ENCODE measurements at places on chromosomes 2 and 18.

GRCh38 chr18:8051453-8051852, 484.3 kb downstream of the PTPRM start:
- no peak for DNase-seq

- peak; percentile 84 for DNase-seq
Measured at GRCh38 chr2:136327162-136327852, 209.4 kb upstream of the CXCR4 start.

GRCh38 chr2:220572385-220572784, 945.0 kb downstream of the SLC4A3 start:
- no peak for DNase-seq

- DNase-seq = no peak
Measured at GRCh38 chr2:70918016-70918415, 17.7 kb upstream of the ATP6V1B1 start.

- no peak for DNase-seq
Measured at GRCh38 chr2:150689590-150689989, 202.1 kb upstream of the RND3 start.

GRCh38 chr2:181742922-181743722, 62.8 kb upstream of the NEUROD1 start:
- peak; percentile 44 for DNase-seq

DNA sequence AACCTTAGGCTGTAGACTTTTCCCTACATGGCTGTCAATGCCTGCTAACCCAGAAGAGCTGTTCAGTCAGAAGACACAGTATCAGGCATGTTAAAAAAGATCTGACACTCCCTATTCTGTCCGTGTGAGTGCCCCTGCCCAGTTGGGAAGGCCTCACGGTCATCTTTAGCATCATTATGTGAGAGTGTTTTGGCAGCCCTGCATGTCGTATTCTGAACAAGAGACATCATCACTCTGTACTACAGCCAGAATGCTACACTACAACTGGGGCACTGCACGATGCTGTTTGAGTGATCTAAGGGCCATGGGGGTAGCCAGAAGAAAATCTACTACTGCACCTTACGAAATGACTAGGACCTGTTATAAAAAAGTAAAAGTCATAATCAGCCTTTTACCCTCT, 67.2 kb downstream of the GREB1L start:
- DNase-seq = no peak

DNA sequence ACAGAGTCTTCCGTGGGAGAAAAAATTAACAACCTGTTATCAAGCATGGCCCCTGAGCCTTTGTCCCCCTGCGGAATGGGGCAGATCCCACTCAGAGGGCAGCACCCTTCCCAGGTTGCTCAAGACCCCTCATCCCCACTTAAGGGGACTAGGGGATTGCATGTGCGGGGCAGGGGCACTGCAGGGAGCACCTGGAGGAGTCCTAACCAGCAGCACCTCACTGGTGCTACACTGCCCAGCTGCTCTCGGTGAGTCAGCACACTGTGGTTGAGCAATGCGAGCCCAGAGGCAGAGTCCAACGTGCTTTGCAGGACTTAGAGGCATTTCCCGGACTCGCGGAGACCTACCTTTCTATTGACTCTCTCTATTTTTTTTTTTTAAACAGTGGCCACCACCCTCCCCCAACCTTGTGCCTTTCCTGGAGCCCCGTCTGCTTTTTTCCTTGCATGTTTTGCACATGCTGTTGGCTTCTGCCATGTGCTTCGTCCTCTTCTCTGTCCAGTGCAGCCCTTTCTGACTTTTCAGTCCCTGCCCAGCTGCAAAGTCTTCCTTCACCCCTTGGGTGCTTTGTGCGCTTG, 74.0 kb downstream of the IL1R2 start:
- peak; percentile 20 for DNase-seq

- DNase-seq = no peak
Measured at GRCh38 chr2:231038483-231039293, 1.4 kb downstream of the C2orf72 start.

- no peak for DNase-seq
Measured at GRCh38 chr2:27952070-27952469, 61.5 kb downstream of the BABAM2 start.

DNA sequence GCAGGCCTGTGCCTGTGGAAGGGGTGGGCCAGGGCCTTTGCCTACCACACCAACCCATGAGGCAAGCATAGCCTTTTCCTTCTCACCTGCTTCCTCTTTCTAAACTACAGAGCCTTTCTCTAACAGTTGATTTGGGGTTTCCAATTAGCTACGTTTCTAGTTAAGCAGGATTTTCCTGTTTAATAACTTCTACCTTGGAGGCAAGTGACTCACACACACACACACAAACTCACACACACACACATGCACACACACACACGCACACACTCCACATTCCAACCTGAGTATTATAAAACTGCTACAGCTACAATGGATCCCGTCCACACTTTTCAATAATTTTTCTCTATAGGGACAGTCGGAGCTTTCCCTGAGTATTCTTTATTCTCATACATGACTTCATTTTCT, 84.9 kb downstream of the SOX11 start:
- no peak for DNase-seq

GRCh38 chr18:48334845-48335244, 74.3 kb downstream of the ZBTB7C start:
- no peak for DNase-seq
